ENCODE measurements at places on chromosomes 2 and 18.

GRCh38 chr2:75077909-75078308, 119.5 kb downstream of the POLE4 start:
- no peak for DNase-seq

GRCh38 chr2:38613126-38613848, 10.6 kb upstream of the HNRNPLL start:
- DNase-seq: no peak

- no peak for DNase-seq
Measured at GRCh38 chr2:231642631-231643494, 50.2 kb downstream of the TEX44 start.

- DNase-seq: no peak
Measured at GRCh38 chr18:26655525-26656430, 107.4 kb upstream of the KCTD1 start.

DNA sequence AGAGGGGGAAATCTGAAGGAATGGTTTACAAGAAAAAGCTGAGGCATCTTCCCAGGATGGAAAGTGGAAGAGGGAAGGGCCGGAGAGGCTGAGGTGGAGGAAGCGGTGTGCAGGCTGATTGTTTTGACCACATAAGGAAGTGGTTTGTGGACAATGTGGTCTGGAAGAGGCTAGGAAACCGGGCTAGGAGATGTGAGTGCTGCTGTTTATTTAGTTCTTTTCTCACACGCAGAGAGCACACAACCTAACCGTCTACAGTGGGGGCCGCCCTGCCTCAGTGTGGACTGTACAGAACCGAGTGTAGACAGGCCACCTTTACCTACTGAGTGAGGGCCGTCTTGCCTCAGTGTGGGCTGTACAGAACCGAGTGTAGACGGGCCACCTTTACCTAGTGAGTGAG, 251.7 kb upstream of the PXDN start:
- no peak for DNase-seq

DNA sequence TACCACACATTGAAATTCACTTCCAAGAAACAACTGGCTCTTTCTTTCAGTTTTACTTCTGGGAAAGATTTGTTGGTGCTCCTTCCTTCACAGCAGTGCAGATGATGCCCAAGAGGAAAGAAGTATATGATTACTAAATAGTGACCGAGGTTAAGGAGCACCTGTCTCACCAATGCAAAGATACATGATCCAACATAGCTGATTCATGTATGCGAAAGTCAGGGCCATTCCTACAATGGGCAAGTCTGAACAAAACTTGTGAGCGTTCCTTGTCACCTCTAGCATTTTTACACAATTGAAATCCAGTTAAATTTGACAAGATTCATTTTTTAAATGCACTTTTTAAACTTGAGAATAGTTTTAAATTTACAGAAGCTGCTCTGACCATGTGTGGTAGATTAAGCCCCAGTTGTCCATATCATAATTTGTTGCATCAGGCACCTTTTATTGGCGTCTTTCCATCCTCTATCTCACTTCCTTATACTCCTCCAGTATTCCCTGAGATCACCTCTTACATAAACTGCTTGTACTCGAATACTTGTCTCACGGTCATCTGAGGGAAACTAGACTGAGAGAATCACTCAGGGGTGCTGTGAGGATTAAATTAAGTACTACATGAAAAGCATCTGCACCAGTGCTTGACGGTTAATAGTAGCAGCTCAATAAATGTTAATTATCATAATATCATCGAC, 438.8 kb upstream of the CDH20 start:
- DNase-seq: no peak

DNA sequence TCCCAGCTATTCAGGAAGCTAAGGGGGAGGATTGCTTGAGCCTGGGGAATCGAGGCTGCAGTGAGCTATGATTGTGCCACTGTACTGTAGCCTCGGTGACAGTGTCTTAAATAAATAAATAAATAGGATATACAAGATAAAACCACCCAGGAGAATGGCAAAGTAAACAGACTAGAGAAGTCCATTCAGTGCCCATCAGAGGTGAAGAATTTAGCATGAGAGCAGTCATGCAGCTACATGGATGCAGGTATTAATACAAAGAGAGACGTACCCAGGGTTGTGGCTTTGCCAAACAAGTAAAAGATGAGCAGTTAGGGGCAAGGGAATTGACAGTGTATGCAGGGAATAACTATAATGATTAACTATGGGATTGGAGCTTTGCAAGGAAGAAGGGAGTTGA, 8.1 kb downstream of the STPG4 start:
- no peak for DNase-seq

GRCh38 chr2:70977605-70978205, 725 bp upstream of the ANKRD53 start:
- DNase-seq: no peak

DNA sequence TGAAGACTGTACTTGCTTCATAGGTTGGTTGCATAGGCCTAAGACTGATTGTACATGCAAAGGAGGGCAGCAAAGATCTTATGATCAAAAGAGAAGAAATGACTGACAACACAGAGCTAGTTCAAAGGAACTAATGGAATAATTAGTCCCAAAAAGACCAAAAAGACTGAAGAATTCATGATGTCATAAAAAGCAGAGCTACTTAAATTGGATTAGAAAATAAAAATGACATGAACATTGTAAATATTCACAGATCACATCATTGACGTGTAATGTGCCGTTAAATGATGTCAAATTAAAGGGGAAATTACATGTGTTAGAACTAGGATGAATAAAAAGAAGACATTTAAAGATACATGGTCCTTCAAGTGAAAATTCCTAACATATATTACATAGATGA, 616.8 kb downstream of the NR4A2 start:
- DNase-seq: no peak

DNA sequence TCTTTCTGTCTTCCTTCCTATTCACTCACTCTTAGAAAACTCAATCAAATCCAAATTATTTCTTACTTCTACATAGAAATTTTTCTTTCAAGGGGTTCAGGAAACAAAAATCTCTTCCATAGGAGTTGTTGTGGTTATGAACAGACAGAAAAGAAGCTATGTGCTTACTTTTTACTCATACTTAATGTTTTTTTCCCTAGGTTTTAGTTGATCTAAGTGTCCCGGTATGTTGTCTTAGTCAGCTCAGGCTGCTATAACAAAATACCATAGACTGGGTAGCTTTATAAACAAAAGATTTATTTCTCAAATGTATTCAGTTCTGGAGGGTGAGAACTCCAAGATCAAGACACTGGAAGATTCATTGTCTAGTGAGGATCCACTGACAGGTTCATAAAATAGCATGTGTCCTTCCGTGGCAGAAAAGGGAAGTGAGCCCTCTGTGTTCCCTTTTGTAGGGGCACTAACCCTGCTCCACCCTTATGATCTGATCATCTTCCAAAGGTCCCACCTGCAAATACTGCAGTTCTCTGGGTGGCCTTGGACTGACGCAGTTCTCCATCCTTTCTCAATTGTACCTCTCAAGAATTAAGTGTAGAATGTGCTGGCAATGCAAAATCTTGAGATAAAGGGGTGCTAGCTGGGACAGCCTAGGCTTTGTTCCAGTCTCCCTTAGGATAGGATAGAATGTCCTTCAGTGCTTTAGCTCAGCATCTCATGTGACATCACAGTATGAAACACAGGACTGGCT, 14.4 kb upstream of the VRK2 start:
- DNase-seq: peak; percentile 32

GRCh38 chr18:3466872-3467271, 16.9 kb downstream of the TGIF1 start:
- no peak for DNase-seq

DNA sequence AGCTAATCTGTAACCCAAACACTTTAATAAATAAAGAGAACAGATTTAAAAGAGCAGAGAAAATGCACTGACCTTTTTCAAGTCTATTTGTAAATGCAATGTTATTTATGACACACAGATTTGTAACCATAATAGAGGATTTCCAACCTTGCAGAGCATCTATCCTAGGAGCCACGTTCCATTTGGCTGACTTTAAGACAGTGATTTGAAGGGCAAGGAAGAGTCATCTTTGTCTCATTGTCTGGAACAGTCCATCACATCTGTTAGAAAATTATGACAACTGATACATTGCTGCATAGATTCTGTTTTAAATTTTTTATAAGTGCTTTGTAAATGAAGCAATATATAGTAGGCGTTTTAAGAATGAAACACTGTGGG, 90.8 kb upstream of the L3MBTL4 start:
- no peak for DNase-seq

GRCh38 chr18:45554389-45554737, 60.9 kb upstream of the SLC14A2 start:
- DNase-seq: no peak
